ENCODE measurements at places on chromosomes 6 and 20.

DNA sequence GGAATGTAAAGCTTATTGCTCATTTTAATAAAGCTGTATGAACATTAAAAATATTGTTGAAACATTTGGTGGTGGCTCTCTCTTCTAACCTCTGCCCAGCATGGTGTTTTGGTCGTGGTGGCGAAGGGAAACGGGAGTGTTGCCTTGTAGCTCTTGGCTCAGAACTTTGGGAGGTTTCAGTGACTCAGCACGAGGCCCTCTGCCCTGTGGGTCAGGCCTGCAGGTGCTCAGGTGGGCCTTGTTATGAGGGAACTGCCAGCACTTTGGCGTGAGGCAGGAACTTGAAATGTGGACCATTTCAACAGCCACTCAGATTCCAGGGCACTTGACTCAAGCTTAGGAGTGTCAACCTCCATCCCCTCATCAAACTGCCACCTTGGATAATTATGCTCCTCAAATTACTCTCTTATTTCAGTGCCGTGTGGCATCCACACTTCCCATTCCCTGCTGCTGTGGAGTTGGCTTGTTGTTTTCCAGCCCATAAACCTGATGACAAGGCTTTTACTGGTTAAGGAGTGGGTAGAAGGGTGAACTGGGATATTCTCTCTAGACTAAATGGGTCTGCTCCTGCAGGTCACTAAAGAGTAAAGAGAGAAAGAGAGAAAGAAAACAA, 36.3 kb downstream of the PRDM1 start:
- no peak for DNase-seq

GRCh38 chr6:43990275-43990626, 137.0 kb downstream of the MRPL14 start:
- no peak for DNase-seq

DNA sequence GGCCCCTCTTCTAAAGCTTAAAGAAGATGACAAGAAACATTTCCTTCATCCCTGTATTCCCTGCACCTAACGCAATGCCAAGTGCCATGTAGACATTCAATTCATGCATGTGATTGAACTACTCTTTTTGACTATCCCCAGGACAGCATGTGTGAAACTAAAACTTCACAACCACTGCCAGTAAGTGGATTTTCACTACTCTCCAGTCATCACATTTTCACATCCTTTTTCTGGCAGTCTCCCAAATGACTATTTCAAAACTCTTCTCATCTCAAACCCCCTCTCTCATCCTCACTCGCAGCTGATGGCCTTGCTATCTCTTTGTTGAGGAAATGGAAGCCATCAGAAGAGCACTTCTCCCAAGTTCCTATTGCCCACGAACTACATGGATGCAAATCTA, 122.6 kb downstream of the OPRM1 start:
- no peak for DNase-seq

DNA sequence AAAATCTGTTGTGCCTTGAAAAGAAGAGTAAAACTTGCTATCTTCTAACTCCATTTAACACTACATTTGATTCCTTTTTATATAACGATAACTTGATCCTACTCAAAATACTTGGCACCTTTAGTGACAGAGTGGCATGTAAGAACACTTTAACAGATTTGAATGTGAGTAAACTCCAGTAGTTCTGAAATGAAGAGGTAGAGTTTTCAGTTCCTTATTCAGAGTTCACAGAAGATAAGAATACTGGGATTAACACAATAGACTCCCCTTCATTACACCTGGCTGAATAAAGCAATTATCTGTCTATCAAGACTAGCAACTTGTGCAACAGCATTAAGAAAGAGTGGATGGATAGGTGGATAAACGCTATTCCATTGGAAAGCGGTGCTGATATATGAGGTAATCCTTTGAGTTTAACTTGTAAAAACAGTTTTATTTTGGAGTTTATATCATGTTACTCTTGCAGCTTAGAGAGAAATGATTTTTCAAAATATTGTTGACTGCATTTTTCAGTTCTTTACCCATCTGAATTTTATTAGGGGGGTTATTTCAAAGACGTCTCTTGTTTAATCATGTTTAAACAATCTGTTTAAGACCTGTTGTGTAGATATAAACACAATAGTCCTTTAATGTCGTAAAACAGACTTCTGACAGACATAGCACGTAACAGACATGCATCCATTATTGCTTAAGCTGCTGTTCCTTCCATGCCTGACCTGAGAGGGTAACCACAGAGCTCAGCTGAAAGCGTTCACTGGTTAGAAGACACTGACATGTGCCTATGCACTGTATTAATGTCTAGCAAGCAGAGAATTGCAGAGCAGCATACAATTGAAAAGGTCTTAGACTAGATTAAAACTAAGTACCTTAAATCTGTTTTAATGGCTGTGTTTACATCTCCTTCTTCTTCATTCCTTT, 102.4 kb upstream of the SUPT3H start:
- DNase-seq: no peak

GRCh38 chr6:122651604-122652003, 41.4 kb downstream of the PKIB start:
- DNase-seq: no peak

DNA sequence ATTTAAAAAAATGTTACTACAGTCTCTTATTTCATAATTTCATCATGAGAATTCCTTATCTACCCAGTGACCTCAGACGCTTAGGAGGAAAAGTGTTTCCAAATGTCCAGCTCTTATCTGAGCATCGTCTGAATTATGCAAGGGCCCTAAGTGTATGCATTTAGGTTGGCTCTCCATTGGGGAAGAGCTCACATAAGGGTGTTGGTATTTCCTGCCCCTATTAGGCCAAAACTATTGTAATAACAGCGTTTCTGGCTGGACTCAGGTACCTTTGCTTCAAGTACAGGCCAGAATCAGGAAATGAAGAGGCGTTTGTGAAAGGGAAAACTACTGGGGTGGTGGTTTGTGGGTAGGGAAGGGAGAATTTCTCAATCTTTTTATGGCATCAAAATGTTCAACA, 40.4 kb upstream of the SGK1 start:
- no peak for DNase-seq

- no peak for DNase-seq
Observed at GRCh38 chr20:9204979-9205378, 136.1 kb downstream of the PLCB4 start.

GRCh38 chr6:169022079-169022478, 231.6 kb downstream of the THBS2 start:
- DNase-seq: no peak

DNA sequence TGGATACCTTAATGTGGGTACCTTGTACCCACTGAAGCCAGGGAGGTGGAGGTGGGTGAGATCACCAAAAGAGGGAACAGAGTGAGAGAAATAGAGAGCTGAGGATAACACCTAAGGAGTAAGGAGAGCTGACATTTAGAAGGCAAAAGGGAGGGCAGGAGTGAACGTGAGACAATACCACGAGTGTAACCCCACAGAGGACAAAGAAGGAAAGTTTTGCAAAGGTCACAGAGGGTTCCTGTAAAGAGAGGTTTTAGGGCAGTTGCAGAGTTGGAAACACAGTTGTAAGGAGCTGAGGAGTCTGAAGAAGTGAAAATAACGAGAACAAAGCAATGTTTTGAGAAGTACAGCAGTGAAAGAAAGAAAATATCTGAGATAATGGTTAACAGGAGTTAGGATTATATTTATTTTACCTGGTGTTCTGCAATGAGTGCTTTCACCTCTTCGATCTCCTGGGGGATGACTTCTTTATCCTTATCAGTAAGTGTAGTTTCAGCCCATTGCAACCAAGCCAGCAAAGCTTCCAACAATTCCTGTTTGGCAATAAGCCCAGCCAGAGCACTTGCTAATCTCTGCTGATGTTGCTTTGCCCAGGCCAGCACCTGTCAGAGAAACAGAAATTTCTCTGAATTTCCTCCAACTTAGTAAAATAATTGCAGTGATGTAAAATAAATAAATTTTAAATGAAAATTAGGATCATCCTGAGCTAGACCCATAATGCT, 166.8 kb downstream of the DST start:
- no peak for DNase-seq

- no peak for DNase-seq
Observed at GRCh38 chr6:38479331-38479730, 160.4 kb downstream of the BTBD9 start.

- DNase-seq: no peak
Observed at GRCh38 chr6:119960456-119960855, 610.9 kb upstream of the MAN1A1 start.

GRCh38 chr6:51266604-51267003, 447.9 kb downstream of the TFAP2B start:
- DNase-seq: no peak

DNA sequence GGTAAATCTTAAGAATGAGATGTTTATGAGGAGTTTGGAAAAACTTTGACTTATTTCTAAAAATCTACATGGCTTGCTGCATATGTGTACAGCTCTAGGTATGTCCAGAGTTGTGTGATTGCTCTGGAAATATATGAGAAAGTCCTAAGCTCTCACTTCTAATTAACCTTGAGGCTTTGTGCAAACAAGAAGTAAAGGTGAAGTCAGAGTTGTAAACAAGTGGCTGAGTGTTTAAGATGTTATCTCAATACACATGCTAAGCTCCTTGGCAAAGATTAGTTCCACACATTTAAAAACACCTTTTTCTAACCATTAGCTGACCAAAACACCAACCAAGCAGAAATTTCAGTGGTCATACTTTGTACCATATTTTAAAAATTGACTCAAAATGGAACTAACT, 684.2 kb downstream of the HTR1B start:
- DNase-seq: no peak

- DNase-seq: peak; percentile 56
Observed at GRCh38 chr6:13523826-13524622, 36.6 kb upstream of the GFOD1 start.

DNA sequence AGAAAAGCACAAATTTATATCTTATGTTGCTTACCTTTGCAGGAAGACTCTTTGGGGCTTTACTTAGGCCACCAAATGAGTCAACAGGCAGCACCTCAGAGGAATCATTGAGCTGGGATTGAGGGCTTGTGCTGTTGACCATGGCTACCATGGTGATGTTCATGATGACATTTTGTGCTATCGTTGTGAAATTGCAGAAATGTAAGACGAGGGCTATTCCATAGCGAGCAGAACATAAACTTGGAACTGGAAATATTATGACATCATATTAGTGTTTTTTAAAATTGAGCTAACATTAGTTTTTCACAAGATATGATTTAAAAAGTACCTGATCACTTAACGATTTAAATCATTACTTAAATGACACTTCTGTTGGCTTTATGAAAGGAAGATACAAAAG, 11.8 kb downstream of the SLC17A3 start:
- DNase-seq: no peak

DNA sequence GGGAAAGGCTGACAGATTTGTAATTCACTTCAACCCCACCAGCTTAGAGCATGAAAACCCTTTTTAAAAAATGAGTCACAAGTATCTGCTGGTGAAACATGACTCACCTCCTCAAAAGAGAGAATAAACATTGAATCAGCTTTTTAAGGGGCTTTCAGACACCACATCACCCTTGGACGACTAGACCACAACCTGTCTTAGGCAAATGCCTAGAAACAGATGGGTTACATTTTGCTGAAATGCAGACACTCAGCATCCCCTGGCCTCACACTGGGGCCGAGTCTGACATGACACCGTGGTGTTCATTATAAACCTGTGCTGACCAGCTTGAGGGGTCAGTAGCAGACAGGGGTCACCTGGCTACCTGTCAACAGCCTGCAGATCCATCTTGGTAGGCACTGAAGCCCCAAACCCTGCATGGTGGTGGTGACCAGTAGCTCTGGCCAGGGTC, 175.3 kb upstream of the CST7 start:
- DNase-seq: no peak

- DNase-seq: no peak
Observed at GRCh38 chr6:21151530-21151929, 442.0 kb upstream of the SOX4 start.

DNA sequence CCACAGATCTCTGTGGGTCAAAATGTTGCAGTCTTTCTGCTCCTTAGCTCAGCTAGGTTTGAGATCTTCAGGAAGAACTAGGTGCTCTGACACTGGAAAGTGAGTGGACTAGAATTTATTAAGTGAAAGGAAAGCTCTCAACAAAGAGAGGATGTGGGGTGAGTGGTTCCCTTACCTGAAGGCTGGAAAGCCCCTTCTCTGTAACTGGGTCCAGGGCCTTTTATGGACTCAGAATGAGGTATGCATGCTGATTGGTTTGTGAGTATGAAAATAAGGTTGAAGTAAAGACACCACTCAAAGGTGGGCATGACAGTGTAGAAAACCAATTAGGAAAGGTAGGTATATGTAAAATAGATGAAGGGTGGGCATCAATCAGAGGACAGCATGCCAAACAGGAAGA, 485.5 kb downstream of the CD109 start:
- no peak for DNase-seq

DNA sequence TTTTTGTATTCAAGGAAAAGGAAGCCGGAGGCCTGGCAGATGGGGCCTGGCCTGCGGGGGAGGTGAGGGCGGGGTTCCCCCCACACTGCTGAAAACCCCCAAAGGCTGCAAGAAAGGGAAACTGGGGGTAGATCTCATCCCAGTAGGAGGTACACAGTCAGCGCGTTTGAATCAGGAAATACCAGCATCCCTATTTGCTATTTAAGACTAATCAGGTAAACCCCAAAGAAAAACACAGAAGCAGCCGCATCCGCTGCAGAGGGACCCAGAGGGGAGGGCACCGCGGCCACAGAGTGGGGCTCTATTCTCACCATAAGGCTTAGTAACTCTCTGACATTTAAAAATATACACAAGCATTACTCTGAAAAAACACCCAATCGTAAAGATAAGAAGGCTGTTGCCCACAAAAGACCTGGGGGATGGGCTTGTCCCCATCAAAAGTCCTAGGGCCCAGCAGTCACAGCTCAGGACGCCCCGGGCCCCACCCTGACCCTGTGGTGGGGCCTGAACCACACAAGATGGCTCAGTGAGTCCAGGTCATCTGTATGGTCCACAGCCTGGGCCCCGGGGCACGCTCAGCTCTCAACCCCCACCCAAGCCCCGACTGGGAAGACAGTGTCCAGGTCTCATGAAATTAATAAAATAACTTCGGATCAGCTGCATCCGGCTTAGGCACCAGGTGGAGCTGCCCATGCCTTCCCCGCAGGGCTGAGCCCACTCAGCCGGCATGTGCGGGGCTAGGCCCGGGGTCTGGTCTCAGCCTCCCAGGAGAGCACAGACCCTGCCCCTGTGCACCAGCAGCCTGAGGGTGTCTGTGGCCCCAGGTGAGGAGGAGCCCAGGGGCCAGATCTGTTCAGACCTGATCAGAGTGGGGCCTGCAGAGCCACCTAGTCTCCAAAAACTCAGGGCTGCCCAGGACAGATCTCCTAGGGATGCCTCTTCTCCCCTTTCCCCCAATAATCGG, 31.0 kb downstream of the KCNQ2 start:
- DNase-seq: no peak

- peak; percentile 84 for DNase-seq
Observed at GRCh38 chr6:95087394-95088097, 489.8 kb upstream of the MANEA start.

GRCh38 chr20:63264519-63264918, 8.1 kb upstream of the ARFGAP1 start:
- DNase-seq: no peak

- DNase-seq: no peak
Observed at GRCh38 chr20:2385026-2385425, 4.3 kb downstream of the TGM6 start.

- DNase-seq: no peak
Observed at GRCh38 chr6:155832596-155832995, 377.0 kb upstream of the NOX3 start.
